NCI-H1092 treated with DMSO at 0.1 percent for 48 hours (cell line): ENCODE measurements at places on chromosomes 12 and 14.
A peak's percentile ranks its signal among the peaks of the same experiment; 100 is the strongest.

- DNase-seq = no peak
These were observed 436.2 kb downstream of the RAD51B start for GRCh38 chr14:68255693-68256178.

- DNase-seq = no peak
These were observed 74.3 kb upstream of the ST8SIA1 start for GRCh38 chr12:22408610-22409376.

DNA sequence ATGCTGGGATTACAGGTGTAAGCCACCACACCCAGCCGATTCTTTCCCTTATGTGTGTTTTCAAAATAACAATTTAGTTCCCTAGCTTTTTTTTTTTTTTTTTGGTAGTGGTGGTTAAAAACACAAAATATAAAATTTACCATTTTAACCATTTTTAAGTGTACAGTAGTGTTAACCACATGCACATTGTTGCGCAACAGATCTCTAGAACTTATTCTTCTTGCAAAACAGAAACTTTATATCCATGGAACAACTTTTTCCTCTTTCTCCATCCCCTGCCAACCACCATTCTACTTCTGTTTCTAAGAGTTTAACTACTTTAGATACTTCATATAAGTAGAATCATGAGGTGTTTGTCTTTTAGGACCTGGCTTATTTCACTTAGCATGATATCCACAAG is 1.1 kb upstream of the NDUFA12 start:
- DNase-seq = no peak

- peak; percentile 14 for DNase-seq
These were observed 388.3 kb upstream of the GARIN6 start for GRCh38 chr12:99259040-99259934.

DNA sequence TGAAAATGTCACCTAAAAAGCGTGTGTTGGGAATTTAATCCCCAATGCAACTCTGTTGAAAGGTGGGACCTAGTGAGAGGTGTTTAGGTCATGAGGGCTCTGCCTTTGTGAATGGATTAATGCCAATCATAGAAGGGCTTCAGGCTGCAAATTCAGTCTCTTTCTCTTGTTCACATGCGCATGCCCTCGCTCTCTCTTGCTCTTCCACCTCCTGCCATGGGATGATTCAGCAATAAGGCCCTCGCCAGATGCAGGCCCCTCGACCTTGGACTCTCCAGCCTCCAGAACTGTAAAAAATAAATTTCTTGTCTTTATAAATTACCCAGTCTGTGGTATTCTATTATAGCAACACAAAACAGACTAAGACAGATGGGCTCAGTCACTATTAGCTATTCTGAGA is 55.4 kb downstream of the PLXNC1 start:
- no peak for DNase-seq

DNA sequence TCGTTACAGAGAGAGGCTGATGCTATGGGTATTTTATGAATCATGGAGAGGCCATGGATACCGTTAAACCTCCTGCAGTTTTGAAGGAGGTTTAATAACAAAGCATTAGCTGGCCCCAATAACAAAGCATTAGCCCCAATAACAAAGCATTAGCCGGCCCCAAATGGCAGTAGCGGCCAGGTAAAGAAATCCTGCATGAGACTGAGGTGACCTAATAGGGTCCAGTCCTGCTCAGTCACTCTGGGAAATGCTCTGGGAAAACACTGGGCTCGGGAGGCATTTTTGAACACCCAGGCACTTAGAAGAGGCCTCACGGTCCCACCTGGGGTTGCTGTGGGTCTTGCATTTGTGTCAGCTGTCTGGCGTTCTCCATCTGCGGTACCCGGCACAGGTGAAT is 776 bp upstream of the RIN3 start:
- DNase-seq = no peak

GRCh38 chr14:54680651-54681050 is 113.7 kb downstream of the SAMD4A start:
- no peak for DNase-seq

DNA sequence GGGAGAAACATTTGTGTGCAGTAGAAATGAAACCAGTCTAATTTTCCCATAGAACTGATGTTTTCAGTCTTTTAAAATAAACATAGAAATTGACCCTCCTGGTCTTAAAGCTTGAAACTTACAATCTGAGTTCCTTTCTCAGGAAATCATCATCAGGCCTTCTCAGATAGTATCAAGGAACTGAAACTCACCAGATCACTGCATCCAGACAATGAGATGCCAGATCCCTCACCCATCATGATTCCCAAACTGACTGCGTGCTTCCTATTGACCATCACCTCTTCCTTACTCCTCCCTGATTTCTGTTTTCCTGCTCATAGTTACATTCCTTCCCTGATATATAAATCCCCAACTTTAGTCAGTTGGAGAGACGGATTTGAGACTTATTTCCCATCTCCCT is 195.0 kb upstream of the AMIGO2 start:
- DNase-seq = no peak

- no peak for DNase-seq
These were observed 127.1 kb downstream of the ITPR2 start for GRCh38 chr12:26705851-26706250.

DNA sequence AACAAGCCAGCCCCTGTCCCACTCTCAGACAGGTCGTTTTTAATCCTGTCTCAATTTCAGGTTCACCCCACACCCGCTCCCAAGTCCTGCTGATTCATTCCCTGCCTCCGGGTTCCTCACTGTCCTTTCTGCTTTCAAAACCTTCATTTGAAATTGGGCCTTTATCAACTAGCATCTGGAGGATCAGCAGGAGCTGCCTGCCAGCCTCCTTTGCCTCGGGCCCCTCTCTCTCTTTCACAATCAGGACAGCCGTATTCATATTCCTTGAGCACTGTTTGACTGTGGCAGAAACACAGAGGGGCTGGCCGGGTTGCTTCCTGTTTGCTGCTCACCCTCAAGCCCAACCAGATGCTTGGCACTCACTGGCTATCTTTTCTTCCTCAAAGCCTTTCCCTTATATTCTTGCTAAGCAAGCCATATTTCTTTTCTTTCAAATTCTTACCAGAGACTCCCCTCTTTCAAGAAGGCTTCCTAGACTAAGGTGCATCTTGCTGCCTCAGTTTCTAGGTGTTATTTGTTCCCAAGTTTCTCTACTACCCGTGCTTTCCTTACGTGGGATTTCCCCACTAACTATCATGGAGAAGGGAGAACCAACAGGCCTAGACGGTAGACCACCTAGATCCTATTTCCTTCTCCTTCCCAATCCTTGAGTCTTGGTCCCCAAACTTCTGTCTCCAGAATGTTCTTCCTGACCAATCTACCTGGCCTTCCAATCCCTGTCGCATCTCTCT is 3.0 kb downstream of the GALNT6 start:
- no peak for DNase-seq

DNA sequence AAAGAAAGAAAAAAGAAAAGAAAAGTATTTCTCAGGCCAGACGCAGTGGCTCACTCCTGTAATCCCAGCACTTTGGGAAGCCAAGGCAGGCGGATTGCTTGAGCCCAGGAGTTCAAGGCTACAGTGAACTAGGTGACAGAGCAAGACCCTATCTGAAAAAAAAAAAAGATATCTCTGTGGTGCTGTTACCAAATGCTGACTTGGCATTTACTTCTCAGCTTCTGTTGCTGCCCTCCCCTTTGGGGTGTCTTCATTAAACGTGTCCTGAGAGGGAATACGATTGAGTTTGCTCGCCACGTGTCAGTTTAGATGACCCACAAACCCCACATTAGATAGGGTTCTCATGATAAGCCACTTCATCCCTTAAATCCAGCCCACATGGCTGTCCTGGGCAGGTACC is 4.4 kb upstream of the POLR3B start:
- DNase-seq = no peak

DNA sequence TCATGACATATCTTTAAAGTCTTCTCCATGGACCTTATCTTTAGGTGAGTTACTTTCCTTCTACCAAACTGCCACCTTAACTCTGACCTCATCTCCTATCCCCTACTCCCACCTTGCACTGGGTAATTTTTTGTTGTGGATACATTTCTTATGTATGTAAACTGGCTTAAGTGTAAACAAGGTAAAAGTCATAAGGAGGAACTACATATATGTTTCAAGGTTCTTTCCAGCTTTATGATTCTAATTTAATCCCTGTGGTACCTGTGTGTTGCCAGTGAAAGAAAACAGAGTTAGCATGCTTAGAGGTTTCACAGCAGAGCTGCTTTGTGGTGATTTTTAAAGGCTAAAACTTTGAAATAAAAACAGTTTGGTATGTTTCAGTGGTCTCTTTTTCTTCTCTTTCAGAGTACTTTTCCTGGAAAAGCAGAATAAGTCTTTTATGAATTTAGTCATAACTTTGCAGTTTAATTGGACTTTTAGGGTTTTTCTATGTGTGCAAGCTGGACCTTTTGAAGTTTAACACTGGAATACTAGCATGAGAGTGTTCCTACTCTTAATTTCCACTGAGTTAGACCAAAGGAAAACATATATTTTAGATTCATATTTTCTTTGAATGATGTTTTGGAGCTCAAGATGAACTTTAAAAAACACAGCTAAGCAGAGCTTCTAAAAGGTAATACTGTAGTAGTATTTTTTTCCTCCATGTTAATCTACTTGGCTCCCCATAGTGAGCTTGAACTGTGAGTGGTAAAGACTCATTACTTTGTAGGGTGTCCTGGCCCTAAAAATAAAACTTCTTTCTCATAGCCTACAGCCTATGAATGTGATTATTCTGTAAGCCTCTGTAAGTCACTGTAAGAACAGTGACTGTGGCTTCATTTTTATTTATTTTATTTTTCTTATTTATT is 105.4 kb downstream of the FUT8 start:
- DNase-seq = no peak

DNA sequence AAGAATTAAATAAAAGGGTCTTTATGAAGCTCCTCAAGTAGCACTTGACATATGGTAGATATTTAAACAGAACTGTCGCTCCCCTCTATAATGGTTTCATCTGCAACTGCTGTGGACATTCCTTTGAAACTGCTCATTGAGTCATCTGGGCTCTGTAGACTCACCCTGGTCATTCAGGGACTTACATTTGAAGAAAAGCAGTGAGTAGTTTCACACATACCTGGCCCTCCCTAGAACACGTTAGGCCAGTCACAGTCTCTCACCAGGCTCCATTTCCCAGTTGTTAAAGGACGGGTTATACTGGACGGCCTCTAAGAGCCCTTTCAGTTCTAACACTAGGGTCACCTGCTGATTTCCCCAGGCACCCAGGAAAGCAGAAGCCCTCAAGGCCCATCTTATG is 217.0 kb downstream of the BCL11B start:
- no peak for DNase-seq

DNA sequence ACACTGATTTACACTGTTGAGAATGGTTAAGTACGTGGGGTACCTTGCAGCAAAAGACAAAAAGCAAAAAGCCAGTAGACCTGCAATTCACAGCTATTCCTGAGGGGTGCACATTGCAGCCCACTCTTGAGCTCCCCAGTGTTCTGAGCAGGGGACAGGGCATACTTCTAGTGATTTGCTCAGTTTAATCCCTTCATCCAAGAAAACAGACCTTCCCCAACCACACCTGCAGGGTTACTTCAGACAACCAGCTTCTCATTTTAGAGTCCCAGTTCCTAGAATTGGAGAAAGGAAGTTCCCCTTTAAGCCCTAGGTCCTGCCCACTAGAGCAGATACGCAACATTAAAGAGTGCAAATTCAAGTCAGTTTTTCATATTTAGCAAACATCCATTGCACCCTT is 3.6 kb upstream of the WSB2 start:
- DNase-seq = no peak

DNA sequence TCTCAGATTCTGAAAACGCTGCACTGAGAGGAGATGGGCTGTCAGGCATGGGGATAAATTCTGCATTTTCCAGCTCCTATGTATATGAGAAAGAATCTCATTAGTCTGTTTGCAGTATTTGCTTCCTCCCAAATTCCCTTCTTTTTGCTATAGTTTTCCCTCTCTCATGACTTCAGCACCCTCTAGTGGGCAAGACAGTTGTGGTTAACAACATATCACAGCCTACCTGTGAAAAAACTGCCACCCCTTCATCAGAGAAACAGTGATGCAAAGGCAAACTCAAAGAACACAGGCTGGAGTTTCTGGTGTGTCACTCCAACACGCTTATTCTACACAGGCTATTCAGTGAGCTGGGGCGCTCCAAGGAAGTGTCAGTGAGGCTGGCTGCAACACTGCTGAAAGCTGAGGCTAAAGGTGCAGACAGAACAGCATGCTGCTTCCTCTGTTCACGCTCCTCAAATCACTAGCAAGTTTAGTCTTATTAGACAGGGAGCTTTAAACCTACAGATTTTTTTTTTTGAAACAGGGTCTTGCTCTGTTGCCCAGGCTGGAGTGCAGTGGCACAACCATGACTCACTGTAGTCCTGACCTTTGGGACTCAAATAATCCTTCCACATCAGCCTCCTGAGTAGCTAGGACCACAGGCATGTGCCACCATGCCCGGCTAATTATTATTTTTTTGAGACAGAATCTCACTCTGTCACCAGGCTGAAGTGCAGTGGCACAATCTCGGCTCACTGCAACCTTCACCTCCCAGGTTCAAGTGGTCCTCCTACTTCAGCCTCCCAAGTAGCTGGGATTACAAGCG is 19.3 kb downstream of the ZC2HC1C start:
- DNase-seq = peak; percentile 29
